ENCODE measurements at places on chromosomes 7 and 10.

DNA sequence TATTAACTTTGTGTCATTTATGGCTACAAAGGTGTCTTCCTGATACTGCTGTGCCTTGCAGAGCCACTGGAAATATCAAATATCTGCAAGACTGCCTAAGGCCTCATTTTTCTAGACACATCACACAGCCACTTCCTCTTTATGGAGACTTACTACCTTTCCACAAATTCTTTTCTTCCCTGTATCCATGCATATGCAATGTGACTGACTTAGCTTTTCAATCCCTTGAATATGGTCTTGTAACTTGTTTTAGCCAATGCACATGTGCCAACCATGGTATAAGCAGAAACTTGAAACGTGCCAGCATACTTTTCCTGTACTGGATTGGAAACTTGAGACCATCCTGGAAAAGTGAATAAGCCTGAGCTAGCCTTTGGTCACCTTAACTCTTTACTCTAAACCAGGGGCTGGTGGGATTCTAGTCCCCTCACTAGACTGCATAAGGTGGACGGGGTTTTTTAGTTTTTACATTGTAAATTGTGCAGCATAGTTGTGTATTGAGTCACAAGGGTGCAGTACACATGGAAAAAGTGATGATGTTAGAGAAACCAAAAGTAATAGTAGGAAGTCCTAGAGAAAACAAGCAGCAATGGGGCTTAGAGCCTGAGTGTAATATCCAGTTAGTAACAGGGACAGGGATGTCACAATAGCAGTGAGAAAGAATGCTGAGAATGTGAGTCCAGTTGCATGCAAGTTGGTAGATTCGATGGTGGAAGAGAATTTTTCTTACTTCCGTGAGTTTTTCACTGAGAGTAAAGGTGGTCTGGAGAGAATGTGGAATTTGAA, 879.5 kb downstream of the SORCS1 start:
- DNase-seq: no peak

GRCh38 chr7:155057076-155057475, 13.0 kb upstream of the HTR5A start:
- DNase-seq: no peak

DNA sequence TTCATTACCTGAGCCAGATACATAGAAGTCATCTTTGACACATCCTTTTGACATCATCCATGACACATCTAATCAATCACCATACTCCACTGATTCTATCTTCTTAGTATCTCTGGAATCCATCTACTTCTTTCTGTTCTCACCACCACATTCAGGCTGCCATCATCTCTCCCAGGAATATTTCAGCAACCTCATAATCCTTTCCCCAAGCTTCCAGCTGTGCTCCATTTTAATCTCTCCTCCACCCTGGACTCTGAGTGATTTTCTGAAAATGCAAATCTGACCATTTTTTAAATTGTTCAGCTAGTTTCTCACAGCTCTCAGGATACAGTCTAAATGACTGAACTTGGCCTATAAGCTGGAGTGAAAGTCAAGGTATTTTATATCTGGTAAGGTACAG, 2.5 kb upstream of the BTRC start:
- no peak for DNase-seq

- no peak for DNase-seq
Observed at GRCh38 chr10:14695847-14696480, 78.7 kb downstream of the FAM107B start.

DNA sequence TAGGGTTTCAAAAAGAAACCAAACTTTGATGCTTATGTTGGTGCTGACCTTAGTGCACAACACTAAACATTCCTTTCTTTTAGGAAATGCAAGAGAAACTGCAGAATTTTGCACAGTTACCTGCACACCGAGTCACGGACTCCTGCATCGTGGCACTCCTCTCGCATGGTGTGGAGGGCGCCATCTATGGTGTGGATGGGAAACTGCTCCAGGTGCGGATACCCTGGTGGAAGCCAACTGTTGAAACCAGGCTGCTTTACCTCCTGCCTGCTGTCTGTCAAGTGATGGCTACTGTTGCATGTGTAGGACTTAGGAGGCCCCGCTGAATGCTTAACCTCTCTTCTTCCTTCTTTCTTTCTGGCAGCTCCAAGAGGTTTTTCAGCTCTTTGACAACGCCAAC, 11.7 kb downstream of the CASP2 start:
- peak; percentile 43 for DNase-seq

GRCh38 chr10:111122127-111122526, 45.3 kb downstream of the ADRA2A start:
- no peak for DNase-seq

GRCh38 chr10:93397020-93397419, 85.1 kb downstream of the MYOF start:
- no peak for DNase-seq

DNA sequence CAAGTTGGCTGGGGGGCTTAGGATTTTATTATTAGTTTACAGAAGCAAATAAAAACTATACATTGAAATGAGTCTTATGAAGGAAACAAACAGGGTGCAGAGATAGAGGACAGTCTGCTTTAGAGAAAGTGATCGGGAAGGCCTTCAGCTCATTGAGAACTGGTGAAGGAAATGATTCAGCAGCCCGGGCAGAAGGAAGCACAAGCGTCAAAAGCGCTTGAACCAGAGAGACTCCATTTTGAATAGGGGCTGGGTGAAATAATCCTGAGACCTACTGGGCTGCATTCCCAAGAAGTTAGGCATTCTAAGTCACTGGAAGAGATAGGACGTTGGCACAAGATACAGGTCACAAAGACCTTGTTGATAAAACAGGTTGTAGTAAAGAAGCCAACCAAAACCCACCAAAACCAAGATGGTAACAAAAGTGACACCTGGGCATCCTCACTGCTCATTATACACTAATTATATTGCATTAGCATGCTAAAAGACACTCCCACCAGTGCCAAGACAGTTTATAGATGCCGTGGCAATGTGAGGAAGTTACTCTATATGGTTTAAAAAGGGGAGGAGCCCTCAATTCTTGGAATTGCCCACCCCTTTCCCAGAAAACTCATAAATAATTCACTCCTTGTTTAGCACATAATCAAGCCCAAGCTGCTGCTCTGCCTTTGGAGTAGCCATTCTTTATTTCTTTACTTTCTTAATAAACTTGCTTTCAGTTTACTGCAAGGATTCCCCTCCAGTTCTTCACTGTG, 83.1 kb upstream of the MPP7 start:
- no peak for DNase-seq

GRCh38 chr7:124777268-124777667, 11.7 kb upstream of the GPR37 start:
- DNase-seq: no peak

GRCh38 chr7:116806046-116806944, 56.1 kb upstream of the CAPZA2 start:
- DNase-seq: no peak

GRCh38 chr7:171364-171904, 20.9 kb upstream of the FAM20C start:
- no peak for DNase-seq

DNA sequence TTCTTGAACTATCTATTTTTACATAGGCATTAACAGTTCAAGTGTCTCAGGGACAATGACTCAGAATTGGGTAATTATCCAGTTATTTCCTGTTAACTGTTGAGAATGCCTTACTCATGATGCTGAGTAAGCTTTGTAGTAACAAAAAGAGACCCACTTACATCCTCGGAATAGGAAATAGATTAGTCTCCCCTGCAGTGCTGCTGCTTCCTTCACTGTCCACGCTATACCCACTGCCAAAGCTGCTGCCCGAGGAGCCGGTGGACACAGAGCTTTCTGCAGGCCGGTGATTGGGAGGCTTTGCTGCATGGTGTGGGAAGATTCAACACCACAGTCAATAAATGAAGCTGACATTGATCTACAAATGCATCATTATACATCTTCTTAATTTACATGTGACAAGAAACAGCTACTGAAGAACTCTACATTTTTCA, 357.1 kb downstream of the PCLO start:
- DNase-seq: no peak

DNA sequence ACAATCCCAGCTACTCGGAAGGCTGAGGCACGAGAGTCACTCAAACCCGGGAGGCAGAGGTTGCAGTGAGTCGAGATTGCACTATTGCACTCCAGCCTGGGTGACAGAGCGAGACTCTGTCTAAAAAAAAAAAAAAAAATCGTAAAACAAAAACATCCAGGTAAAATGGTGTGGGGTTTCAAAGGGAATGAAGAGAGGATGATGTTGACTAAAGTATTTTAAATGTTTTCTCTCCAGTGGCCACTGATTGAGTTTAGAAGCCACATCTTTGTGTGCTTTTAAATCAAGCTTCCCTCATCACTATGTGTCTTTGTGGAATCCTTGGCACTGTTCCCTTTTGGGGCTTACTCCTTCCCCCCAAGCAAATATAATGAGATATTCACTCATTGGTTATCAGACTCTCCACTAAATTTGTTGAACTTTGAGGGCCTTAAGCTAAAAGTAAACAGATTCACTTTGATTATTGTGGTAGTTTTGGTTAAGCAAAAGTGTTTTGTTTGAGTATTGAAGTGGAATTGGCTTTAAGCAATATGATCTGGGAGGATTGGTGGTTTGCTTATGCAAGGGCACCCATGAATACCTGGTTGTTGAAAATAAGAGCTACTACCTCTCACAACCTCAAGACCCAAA, 162.9 kb downstream of the CDK14 start:
- DNase-seq: no peak

GRCh38 chr7:149229526-149229925, 9.9 kb upstream of the ZNF212 start:
- no peak for DNase-seq
